ENCODE measurements at places on chromosomes 6 and 20.

- peak; percentile 82 for DNase-seq
Observed at GRCh38 chr20:19212821-19213502, 520 bp downstream of the SLC24A3 start.

- DNase-seq: no peak
Observed at GRCh38 chr20:59772373-59772705, 161.1 kb downstream of the SYCP2 start.

- DNase-seq: peak; percentile 94
Observed at GRCh38 chr6:127266178-127266891, at the start of gene RNF146. TSS of gene RNF146 (plus strand) at chr6:127266864. CDS start at chr6:127280339, 13,475 bp downstream.

DNA sequence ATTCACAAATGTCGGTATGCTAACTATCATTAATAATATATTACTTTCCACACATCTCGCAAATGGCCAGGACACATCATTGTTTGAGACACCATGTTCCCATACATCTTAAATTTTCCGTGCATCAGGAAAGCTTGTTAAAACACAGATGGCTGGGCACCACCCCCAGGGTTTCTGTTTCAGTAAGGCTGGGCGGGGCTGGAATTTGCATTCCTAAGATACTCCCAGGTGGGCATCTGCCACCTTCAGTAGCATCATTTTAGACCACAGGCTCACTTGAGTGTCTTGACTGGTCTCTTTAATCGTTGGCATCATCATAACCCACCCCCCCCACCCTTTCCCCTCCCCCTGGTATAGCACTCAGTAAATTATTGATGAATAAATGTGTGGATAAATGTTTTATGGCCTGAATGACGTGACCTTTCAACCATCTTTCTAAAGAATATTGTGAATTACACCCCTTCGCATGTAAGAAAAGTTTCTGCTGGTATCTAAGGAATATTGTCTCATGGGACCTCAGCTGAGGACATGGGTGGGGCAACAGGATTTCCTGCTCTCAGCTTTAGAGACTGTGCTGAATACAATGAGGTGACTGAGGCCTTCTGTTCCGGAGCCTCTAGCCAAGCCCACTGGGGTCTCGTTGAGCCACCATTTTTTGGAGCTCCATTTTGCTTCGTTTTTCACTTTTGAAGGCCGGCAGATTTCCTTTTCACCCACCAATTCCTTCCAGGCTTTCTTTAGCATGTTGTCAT is 124.1 kb upstream of the NEDD9 start:
- DNase-seq: no peak

GRCh38 chr6:16683641-16684194 is 77.5 kb downstream of the ATXN1 start:
- no peak for DNase-seq

DNA sequence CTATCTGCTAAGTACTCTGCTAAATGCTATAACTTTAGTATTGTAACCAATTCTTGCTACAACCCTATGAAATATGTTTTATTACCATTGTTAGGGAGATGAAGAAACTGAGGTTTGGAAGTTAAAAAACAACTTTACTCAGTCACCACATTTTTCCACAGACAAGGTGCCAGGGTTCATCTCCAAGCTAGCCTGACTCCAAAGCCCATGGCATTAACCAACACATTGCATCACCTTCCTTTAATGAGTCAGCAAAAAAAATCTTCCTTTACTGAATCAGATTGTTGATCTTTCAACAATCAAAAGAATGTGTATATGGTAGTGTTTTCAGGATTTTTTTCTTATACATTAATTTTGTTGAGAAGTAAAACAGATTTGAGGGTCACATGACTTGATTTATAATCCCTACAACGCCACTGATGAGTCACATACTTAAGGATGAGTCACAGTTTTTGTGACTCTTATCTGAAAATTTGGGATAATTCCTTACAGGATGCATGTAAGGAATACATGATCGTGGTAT is 41.5 kb downstream of the MAN1A1 start:
- DNase-seq: no peak

GRCh38 chr20:56454754-56455153 is 13.7 kb upstream of the RTF2 start:
- no peak for DNase-seq

- no peak for DNase-seq
Observed at GRCh38 chr6:40394381-40394780, 192.8 kb downstream of the LRFN2 start.

- no peak for DNase-seq
Observed at GRCh38 chr6:1129131-1129530, 182.8 kb upstream of the FOXQ1 start.

DNA sequence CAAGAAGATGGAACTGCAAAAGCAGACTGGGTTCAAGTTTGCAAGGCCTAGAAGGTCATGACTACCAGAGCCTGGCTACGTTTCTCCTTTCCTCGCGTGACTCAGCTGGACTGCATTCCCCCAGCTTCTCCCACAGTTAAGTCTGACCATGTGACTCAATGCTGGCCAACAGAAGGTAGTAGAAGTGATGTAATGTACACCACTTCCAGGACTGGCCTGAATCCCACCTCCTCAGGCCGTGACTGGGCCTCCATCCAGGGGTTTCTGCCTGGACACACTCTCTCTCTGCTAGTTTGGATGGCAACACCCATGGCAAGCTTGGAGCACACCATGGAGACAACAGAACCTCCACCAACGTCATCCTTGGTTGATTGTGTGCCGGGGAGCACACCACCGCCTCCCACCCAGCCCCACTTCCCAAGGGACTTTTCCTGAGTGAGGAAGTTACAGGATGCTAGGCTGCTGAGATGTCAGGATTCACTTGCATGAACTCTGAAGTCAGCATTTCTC is 112.0 kb upstream of the CDYL start:
- DNase-seq: no peak

GRCh38 chr6:72238900-72239299 is 352.6 kb downstream of the RIMS1 start:
- no peak for DNase-seq

All from kidney (tissue), 22 donors.